ENCODE measurements at places on chromosomes 4 and X.

DNA sequence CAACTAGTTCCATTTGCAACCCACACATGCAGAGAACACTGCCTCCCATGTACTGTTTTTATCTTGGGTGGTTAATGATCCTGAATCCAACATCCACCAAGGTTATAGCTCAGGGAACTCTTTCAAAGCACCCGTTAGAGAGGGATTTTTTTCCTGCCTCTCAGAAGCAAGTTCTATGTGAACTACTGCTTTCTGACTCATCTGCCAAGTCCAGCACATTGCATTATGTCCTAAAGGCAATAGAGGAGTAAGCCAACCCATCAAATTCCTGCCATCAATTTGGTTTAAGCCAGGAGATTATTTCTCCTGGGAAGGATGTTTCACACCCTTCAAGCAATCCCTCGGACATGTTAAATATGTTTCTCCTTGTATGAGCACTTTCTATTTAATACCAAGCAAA is 334.5 kb downstream of the GASK1B start:
- no peak for DNase-seq

DNA sequence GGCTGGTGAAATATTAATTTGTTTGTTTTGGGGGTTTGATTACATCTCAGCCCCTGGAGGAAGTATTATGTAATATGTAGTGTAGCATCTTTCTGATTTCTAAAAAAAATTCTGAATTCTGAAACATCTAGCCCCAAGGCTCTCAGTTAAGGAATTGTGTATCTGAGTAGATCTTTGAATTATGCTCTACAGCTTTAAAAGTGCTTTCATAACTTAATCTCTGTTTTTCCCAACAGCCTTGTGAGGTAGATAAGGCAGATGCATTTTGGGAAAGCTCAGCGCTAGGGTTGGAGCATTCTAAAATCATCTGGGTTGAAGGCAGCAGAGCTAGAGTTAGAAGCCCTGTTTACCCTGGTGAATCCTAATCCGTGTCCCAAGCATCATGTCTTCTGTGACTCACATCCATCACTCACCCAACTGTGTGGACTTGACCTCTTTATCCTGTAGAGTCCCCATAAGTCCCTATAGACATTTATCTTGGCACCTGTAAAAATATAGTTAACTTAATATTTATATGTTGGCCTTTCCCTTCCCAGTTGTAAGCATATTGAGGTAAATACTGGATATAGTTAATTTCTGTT is 49.8 kb downstream of the FNIP2 start:
- DNase-seq: no peak

DNA sequence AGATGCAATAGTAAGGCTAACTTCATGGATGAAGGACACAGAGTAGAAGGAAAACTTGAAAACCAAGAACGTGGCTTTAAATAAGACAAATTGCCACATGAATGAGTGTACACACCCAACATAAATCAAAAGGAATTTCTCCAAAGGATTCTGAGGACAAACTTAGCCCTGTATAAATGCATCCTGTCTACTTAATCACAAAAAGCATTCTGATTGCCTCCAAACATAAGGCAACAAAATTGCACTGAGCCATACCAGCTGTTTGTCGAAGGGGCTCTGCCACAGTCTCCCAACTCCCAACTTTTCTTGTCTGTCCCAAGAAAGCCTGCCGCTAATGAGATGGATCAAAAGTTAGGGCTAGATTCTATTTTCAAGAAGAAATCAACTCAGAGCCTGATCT is 194.3 kb downstream of the SOWAHB start:
- no peak for DNase-seq

DNA sequence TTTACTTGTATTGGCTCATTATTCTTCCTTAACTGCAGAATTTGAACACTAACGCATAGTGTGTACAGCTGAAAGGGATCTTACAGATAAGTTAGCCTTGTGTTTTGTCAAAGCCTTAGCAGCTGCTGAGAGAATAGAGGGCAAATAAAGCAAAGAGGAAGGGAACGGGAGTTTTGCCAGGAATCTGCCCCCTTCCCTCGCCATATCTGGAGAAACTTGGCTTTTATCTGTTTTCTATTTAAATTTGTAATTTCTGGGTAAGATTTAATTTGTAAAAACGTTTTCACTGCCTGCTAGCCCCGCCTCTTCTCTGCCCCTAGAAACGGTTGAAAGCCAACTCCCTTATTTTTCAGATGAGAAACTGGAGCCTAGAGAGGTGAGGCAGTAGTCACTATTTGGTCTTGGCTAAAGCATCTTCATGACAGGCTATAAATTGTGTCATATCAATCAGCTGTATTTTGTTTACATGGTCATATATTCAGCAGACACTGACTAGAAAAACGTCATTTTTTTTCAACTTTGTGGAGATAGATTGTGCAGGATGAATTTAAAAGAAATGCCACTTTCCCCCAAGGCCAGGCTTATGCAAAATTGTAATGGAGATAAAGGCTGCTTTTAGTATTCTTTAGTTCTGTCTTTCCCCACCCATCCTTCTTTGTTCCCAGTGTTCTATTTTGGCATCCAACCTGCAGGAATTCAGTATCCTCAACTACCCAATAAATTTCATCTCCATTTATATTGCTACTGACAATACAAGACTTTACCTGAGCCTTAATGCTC is 319.4 kb downstream of the SH2D1A start:
- no peak for DNase-seq

GRCh38 chr4:24404281-24404680 is 180.1 kb downstream of the DHX15 start:
- DNase-seq: no peak

DNA sequence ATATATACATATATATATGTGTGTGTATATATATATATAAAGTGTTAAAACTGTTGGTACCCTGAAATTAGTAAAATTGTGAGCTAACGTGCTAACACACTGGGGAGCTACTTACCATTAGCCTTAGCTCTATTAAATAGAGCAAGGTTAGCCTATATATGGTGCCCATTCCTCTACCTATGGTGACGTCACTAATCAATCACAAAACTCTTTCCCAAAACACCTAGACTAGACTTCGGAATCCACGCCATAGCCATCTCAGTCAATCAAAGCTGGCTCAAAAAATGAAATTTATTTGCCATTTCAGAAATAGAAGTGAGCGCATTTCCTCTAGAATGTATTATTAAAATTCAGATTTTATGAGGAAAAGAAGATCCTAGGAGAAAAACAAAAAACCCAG is 229.0 kb upstream of the TENM3 start:
- no peak for DNase-seq

GRCh38 chrX:19639056-19639455 is 123.7 kb upstream of the MAP3K15 start:
- no peak for DNase-seq

GRCh38 chr4:81884986-81885385 is 413.3 kb upstream of the RASGEF1B start:
- no peak for DNase-seq

- no peak for DNase-seq
These were observed 27.6 kb upstream of the TMEM184C start for GRCh38 chr4:147589586-147589985.

DNA sequence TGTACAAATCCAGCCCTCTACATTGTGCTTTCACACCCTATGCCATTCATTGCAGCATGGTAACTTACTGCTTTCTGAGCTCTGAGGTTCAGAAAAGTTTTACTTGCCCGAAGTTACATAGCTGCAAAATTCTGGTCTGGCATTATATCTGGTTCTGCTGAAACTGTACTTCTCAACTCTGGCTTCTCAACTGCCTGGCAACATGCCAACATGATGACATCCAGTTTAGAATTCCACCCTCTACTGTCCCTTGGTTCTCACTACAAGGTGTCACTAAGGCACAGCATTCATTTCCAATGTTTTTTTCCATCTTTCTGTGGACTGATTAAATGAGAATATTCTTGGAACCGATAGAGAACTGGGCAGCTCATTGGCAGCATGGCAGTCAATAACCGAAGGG is 242.9 kb upstream of the PRPS2 start:
- DNase-seq: no peak

DNA sequence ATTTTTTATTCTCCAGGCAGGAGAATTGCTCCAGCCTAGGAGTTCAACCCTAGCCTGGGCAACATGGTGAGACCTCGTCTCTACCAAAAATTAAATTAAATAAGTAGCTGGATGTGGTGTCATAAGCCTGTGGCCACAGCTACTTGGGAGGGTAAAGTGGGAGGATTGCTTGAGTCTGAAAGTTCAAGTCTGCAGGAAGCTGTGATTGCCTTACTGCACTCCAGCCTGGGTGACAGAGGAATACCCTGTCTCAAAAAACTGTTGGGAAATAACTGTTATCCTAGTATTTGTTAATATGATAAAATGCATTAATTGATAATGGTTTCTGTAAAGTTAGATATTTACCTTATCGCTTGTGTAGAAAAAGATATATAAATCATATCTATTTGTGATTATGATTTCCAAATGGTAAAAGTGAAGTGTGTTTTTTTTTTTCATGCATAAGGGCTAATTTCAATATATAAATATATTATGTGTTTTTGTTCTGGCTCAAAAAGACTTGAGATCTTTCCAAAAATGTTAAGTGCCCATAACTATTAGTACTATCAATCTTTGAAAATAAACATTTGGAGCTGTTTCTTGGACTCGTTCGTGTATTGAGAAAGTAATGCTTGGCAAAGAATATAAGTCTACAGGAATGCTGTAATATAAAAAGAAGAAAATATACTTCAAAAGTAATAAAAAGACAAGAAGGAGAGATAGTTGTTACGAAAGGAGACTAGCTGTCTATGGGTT is 396.6 kb downstream of the ADGRL3 start:
- DNase-seq: no peak

DNA sequence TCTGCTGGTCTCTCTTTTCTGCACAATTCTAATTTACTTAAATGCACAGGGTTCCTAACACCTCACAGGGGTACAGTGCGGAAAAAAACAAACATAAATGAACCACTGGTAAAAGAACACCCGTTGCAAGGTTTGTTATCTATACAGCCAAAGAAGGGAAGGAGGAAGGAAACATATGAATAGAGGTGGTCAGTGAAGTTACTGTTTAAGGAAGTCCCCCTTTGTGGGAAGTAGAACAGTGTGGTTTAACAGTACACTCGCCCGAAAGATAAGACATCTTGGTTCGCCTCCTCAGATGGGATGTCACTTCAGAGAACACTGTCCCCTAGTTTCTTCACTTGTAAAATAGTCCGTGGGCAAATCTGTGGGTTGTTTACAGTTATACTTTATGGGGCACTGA is 57.5 kb downstream of the TEC start:
- no peak for DNase-seq

DNA sequence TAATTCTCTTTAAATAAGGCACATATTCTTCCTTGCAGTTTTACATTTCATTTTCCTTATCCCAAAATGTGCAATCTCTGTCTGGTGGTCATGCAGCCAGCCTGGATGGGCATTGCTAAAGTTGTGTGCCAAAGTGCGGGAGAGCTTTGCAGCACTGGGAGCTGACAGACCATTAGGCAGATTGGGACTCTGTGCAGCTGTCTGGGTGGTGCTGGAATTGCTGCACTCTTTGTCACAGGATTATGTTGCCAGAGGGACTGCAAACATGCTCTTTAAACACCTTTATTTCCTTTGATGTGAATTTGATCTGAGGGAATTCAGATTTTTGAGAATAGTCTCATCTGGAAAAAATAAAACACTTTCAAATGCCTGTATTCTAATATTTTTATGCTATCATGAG is 956.2 kb upstream of the DIAPH2 start:
- no peak for DNase-seq

GRCh38 chr4:184727430-184727829 is 6.5 kb downstream of the CENPU start:
- no peak for DNase-seq

- no peak for DNase-seq
These were observed 28.3 kb upstream of the MAP9 start for GRCh38 chr4:155405059-155405458.

DNA sequence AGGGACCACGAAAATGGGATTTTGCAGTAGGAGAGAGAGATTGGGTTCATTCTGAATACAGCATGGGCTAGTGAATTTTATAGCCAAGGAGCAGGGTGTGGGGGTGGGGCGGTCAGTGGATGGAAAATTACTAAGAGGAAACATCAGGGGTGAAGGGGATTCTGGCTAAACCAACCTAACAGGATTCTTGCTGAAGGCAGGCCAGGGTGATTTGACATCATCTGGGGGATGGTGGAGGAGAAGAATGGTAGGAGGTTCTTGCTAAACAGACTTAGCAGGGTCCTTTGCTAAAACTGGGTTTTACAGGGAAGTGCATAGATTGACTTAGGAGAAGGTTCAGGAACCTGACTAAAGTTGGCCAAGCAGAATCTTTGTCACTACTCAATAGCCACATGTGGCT is 91.9 kb downstream of the DNAAF6 start:
- no peak for DNase-seq

- no peak for DNase-seq
These were observed 179.1 kb upstream of the TBC1D9 start for GRCh38 chr4:140935254-140935653.

DNA sequence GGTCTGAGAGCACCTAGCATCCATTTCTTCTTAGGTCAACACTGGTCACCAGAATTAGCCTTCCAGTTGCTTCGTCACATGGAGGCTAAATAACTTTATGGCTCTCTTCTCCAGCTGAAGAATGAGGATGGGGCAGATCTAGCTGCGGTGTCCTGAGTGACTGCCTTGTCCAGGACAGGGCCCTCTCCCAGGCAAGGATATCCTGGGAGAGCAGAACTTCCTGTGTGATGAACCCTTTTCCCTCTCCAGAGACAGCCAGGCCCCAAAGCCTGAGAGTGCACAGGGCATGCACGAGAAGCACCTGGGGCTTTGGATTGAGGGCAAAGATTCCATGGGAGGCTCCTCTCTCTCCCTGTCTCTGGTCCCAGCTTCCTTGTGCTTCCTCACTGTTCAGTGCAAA is 108.2 kb upstream of the MAMLD1 start:
- DNase-seq: no peak

DNA sequence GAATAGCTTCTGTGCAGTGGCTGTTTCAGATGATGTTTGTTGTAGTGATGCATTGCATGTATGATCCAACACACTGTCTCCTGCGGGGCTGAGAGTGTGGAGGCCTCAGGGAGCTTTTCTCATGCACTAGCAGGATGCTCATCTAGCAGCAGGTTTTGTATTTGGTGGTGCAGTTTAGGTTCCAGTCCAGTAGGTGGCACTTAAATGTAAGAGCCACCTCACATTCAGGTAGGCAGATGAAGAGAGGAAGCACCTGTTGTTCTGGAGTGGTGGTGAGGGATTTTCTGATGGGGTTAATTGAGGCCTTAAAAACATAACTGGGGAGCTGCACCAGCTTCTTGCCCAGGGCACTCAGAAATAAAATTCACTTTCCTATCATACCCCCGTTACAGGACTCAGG is 300.9 kb downstream of the SPIN4 start:
- DNase-seq: no peak

GRCh38 chr4:154946113-154946512 is 165.0 kb downstream of the RBM46 start:
- no peak for DNase-seq

GRCh38 chr4:149047368-149047767 is 605.2 kb upstream of the NR3C2 start:
- no peak for DNase-seq

DNA sequence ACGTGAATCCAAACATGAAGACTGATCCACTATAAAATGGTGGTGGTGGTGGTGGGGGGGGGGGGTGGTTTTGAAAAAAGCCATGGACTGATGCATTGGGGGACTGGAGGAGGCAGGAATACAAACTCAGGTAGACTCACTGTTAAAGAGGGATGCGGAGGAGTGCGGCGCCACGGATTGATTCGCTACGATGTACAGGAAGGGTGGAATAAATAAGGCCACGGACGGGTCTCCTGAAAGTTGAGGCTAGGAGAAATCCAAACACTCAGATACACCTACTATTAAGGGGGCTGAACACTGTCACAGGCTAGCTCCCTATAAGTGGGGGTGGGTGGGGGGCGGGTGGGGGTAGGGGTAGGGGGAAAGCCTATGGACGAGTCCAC is 591 bp downstream of the ELK1 start:
- no peak for DNase-seq

All from activated CD4-positive, alpha-beta T cell treated with anti-CD3 and anti-CD28 coated beads, Interleukin-2, amount 50 U/mL, for 48 hours (primary cell).